ENCODE measurements at places on chromosomes 13 and 19.

- DNase-seq, result no peak
Observed at GRCh38 chr13:73938372-73939070, 195.7 kb downstream of the KLF12 start.

DNA sequence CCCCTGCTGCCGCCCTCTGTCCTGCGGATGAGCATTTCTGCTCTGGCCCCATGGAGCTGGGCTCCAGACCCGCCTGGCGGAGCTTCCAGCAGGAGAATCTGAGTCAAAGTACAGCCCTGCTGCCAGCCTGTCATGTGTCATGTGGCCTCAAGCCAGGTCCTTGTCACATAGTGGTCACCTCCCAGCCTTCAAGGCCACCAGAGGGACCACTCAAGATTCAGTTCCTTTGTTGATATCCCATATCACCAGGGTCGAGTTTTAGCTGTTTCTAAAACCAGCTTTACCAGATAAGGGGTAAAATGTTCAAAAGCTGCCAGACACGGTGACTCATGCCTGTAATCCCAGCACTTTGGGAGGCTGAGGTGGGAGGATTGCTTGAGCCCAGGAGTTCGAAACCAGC, 13.4 kb downstream of the THOP1 start:
- no peak for DNase-seq

GRCh38 chr19:11020423-11020822, 59.6 kb downstream of the SMARCA4 start:
- DNase-seq, result no peak

DNA sequence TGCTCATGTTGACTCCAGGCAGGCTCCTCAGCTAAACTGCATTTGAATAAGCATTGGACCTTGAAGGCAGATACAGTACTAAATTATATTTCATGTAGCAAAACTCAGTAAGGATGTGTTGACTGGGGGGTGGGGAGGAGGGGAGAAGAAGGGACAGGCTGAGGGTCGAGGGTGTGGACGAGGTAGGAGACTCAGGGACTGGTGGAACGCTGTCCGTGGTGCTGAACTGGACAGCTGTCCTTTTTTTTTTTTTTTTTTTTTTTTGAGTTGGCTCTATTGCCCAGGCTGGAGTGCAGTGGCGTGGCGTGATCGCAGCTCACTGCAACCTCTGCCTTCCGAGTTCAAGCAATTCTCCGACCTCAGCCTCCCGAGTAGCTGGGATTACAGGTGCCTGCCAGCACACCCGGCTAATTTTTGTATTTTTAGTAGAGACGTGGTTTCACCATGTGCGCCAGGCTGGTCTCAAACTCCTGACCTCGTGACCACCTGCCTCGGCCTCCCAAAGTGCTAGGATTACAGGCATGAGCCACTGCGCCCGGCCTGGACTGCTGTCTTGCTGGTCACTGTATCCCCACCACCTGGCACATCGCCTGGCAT, 33.2 kb upstream of the CASP14 start:
- DNase-seq, result no peak

DNA sequence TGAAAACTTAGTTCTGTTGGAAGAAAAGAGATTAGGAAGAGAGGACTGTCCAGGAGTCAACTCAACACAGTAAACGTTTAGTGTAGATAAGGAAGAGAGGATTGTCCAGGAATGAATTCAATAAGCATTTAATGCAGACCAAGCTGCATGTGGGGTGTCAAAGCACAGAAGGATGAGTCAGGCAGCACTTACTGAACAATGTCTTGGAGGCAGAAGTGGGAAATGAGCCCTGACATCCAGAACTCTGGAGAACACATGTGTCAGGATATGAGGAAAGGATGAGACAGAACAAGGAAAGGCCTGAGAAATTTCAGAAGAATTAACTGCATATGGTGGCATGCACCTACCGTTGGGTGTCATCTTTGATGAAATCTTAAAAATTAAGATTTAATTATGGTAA, 429.2 kb upstream of the HTR2A start:
- no peak for DNase-seq

GRCh38 chr13:60351326-60351725, 45.7 kb upstream of the TDRD3 start:
- no peak for DNase-seq

- no peak for DNase-seq
Observed at GRCh38 chr13:113897161-113897560, 33.3 kb upstream of the GAS6 start.

DNA sequence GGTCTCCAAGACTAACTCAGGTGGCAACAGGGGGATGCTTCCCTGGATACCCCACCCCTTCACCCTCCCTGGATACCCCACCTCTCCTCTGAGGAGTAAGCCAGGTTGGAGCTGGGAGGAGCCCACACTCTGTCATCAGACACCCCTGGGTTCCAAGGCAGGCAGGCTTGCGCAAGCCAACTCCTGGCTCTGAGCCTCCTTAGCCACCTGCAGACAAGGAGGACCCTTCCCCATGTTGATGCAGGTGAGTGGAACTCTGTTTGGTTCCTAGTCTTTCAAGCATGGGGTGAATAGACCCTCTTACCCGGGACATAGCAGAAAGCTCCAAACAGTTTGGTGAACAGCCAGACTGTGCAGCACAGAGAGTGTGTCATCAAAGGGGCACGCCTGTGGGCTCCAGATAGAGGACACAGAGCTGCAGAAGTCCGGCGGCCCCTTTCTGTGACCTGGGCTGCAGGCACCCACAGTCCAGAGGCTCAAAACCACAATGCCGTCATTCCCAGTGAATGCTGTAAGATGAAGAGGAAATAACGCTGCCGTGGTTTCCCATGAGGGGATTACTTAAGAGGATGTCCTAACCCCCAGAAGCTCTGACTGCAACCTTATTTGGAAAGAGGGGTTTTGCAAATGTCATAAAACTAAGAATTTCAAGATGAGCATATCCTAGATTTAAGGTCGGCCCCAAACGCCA, 12.1 kb upstream of the HAS1 start:
- DNase-seq, result no peak

DNA sequence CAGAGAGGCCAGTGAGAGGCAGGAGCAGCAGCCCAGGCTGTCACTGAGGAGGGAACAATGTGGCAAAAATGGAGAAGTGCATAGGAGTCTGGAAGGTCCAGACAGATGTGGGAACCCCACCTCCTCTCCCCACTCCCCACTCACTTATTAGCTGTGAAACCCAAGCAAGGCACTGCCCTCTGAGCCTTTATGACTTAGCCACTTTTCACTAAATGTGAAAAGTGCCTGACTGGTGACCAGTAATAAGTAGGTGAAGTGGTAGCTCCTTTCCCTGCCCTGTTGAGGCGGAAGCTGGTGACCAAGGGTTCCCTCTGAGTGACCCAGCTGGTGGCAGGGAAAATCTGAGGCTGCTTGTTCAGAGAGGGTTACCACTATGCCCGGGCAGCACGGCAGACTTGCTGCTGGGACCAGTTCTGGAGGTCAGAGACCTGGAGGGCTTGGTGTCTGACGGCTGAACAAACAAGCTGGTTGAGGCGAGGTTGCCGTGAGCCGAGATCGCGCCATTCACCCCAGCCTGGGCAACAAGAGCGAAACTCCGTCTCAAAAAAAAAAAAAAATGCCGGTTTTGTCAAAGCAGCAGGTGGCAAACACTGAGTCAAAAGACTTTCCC, 80.0 kb downstream of the ZNF429 start:
- DNase-seq, result no peak

DNA sequence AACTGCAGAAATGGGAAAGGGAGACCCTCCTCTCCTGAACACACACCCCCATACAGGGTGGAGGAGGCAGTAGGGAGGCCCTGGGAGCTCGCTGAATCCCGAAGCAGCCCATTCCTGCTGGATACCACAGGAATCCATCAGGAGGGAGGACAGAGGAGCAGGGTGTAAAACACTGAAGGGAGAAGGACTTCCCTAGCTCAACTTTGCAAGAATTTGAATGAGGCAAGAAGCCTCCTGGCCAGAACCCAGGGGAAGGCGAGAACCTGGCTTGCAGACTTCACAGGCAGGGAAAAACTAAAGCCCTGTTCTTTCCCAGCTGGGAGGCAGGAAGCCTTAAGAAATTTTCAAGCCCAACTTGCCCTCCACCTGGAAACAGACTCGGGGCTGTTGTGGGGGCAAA, 43.5 kb downstream of the ZNF91 start:
- no peak for DNase-seq

- DNase-seq, result no peak
Observed at GRCh38 chr13:21326155-21327031, 132.7 kb downstream of the ZDHHC20 start.

Data from NCI-H1048 (cell line).